ENCODE measurements at places on chromosomes 2 and 18.

- DNase-seq: no peak
These were observed 161.2 kb upstream of the EPAS1 start for GRCh38 chr2:46135958-46136357.

DNA sequence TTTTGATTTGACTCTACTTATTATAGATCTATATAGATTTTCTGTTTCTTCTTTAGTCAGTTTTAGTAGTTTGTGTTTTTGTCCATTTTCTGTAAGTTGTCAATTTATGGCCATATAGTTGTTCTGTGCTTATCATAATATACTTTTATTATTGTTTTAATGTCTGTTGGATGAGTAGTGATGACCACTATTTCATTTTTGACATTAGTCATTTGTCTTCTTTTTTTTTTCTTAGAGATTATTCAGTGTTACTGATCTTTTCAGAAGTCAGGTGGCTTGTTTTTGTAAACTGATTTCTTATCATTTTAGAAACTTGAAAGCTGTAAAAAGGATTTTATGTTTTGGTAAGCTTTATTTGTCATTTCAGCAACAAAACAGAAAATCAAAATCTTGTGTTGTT is 57.3 kb downstream of the EPC2 start:
- DNase-seq: no peak

DNA sequence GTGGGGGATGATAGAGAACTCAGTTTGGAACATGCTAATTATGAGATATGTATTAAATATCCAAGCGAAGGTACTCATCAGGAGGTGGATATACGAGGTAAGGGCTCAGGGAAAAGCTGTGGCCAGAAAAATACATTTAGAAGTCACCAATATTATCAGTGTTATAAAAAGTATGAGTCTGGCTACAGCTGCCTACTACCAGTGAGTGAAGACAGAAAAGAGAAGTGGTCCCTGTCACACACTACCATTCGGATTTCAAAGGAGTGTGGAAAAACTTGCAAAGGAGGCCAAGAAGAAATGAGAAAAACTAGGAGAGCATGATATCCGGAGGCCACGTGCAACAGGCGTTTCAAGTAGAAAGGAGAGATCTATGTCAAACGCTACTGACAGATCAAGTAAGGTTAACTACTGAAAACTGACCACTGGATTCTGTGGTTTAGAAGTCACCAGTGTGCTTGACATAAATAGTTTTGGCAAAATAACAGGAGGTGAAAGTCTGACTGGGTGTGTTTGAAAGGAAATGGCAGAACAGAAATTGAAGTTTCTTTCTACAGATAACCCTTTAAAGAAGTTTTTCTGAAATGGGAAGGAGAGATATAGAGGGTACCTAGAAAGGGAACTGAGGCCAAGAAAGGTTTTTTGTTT is 118.7 kb upstream of the DNMT3A start:
- DNase-seq: no peak

- DNase-seq: no peak
These were observed 189.3 kb downstream of the CLIP4 start for GRCh38 chr2:29304399-29305060.

- no peak for DNase-seq
These were observed 9.9 kb upstream of the ODC1 start for GRCh38 chr2:10457846-10458598.

GRCh38 chr2:38789691-38790090 is 11.7 kb downstream of the GEMIN6 start:
- no peak for DNase-seq

GRCh38 chr2:55916473-55917049 is 7.0 kb downstream of the EFEMP1 start:
- no peak for DNase-seq

DNA sequence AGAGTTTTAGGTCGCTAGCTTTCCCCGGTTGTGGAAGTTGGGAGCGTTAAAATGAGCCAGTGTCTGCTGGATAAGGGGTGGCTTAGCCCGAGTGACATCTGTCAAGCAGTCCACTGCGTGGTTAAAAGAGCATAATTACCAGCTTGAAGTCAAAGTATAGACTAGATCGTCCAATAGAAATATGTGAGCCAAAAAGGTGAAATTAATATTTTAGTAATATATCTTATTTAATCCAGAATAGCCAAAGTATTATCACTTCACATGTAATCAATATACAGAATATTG is 654 bp downstream of the COMMD1 start:
- DNase-seq: no peak

DNA sequence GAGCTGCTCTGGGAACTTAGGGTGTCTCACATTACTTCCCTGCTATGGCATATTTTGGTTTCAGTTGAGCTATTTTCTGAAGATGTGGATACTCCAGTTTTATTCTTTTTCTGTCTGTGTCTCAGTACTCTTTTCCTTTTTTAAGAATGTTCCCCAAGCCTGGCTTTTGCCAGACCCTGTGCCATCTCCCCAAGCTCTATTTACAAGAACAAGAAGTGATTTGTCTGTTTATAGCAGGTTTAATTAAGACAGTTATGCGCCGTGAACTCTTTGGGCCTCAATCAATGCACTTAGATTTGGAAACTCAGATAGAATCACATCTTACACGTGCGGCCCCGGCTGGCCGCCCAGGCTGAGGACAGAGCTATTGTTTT is 8.9 kb upstream of the SATB2 start:
- DNase-seq: no peak

GRCh38 chr2:225112362-225113126 is 70.3 kb upstream of the DOCK10 start:
- no peak for DNase-seq

GRCh38 chr2:101879466-101879865 is 112.3 kb upstream of the IL1R2 start:
- no peak for DNase-seq
